ENCODE measurements at places on chromosomes 6 and 20.

- DNase-seq, result no peak
These were observed 161.5 kb upstream of the THBS2 start for GRCh38 chr6:169415179-169415578.

GRCh38 chr6:116364321-116364720 lies 6.4 kb upstream of the DSE start:
- DNase-seq, result no peak

DNA sequence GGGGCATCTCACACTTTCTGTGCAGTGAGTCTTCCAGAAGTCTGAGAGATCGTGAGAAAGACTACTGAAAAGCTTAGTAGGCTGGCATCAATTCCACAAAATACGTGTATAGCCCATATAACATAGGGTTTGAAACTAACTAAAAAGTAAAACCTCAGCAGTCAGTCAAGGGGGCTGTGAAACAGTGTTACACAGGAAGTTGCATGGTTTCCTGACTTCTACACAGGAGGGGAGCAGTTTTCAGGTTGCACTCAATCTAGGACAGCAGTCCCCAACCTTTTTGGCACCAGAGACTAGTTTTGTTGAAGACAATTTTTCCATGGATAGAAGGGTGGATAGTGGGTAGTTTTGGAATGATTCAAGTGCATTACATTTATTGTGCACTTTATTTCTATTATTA lies 4.7 kb upstream of the LY86 start:
- DNase-seq, result no peak

DNA sequence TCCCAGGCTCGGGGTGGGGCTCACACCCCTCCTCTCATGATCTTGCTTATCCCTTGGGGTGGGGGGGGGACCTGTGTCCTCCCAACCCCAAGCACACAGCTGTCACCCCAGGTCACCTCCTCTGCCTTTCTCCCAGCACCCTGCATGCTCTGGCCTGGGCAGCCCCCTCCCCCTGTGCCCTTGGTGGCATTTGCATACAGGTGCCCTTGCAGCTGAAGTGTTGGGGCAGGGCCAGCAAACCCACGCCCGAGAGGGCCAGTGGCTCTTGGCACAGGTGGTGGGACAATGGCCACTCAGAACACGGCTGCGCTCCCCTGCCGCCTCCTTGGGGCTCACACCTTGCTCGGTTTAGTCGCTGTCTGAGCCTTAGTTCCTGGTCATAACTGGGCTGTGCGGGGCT lies 11.3 kb upstream of the MYT1 start:
- DNase-seq, result no peak

DNA sequence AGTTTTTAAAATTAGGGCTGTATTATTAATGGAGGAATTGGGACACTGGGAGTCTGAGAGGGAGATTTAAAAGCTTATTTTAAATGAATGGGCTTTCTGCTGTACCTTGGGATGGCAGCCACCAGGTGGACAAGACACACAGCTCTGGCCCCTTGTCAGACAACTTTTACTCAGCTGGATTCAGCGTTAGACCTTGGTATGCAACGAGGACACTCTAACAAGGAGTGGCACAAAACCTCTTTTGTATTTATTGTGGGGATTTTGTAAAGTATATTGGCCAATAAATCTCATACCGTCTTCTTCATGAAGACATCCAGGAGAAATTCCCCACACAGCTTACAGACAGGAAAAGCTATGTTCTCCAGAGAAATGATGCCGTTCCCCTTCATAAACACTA lies 105.7 kb downstream of the LCA5 start:
- no peak for DNase-seq

- no peak for DNase-seq
These were observed 539 bp downstream of the CDYL start for GRCh38 chr6:4776493-4777393.

- no peak for DNase-seq
These were observed 102.7 kb upstream of the TOP1 start for GRCh38 chr20:40925829-40926510.

DNA sequence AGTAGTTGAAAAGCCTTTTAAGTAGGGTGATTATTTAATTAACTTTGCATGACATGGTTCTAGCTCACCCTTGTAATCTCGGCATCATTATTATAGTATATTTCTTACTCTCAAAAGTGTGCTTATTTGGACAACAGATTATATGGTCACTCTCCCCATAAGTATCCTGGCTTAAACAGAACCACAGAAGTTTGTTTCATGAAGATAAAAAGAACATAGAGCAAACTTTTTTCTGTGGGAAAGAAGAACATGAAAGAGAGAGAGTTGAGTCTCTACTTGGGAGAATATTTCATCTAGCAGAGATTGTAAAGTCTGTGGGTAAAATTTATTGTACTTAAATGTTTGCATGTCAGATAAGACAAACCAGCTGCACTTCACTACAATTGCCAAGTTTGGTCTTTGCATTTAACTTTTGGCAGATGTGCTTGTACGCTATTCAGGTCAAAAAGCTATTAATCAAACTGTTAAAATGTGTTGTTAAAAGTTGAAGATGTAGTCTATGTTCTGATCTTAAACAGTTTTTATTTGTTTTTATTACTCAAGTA lies 33.4 kb upstream of the PRIM2 start:
- DNase-seq, result no peak

Measured in NCI-H524 treated with DMSO at 0.1 percent for 48 hours (cell line).